Neural crest cell (in vitro differentiated cells): ENCODE measurements at places on chromosomes 12 and 14. TPM values are rescaled to one million over a fixed set of nuclear protein-coding genes. Genes with fewer than 3 reads are reported as not detected.

- no peak for DNase-seq
Observed at GRCh38 chr12:70443062-70443673, 77.1 kb downstream of the KCNMB4 start.

Gene CATSPERB
- not detected in 2 replicates for total RNA-seq

DNA sequence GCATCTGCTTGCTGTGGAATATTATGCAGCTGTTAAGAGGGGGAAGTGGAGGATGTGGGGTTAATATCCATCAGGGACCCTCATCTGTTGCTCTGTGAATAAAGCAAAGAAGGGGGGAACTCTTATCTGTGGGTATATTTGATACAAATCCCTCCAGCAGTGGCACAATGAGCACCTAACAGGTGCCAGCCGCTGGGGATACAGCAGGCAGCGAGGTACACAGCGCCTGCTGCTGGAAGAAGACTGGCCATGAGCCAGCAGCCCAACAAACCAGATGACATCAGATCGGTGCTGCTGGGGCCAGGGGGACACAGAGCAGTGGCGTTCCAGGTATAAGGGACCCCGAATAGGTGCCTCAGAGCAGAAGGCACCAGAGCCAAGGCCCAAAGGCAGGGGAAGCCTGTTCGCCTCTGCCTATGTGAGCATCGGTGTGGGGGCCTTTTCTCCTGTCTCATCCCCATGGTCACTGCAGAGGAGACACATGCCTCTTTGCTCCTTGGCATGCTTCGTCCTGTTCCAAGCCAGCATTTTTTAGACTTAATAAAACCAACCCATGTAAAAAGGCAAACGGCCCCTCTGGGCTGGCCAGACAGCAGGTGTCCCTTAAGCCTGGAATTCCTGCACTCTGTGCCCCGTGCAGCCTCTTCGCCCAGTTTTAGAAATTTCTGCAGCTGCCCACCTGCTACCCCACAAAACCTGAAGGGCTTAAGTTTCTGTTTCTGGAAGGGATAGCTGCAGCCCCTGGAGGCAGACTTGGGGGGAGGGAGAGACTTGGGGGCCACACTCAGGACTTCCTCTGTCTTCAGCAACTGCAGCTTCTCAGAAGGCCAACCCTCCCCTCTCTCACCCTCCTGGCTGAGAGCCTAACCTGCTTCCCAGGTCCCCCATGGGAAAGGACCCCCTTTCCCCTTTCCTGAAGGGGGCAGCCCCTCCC is 1.6 kb upstream of the CKB start:
- no peak for DNase-seq

DNA sequence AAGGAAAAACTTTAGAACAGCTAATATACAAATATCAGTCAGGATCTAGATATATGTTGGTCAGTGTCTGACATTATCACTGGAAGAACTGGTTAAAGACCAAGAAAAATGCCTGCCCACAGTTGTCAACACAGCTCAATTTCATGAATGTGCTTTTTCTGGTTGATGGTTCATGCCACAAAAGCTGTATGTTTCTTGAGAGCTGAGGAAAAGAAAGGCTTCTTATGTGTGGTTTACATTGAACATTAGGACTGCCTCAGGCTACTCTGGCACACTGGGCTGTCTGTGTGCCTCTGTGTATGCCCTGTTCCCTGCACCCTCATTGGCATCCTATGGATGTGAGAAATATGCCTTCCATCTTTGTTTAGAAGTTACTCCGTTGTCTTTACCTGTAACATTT is 218.8 kb upstream of the RGS6 start:
- peak; percentile 4 for DNase-seq

- no peak for DNase-seq
Observed at GRCh38 chr14:77903937-77904617, 104.2 kb downstream of the ADCK1 start.

GRCh38 chr12:76464631-76465166 is 94.9 kb downstream of the OSBPL8 start:
- no peak for DNase-seq

- DNase-seq: no peak
Observed at GRCh38 chr14:70635971-70636595, 5.6 kb upstream of the TTC9 start.
